Cerebellar nuclear complex (tissue), 1 donor: ENCODE measurements at places on chromosomes 1 and 21.

GRCh38 chr1:110436635-110437034, 14.3 kb upstream of the PROK1 start:
- no peak for DNase-seq

DNA sequence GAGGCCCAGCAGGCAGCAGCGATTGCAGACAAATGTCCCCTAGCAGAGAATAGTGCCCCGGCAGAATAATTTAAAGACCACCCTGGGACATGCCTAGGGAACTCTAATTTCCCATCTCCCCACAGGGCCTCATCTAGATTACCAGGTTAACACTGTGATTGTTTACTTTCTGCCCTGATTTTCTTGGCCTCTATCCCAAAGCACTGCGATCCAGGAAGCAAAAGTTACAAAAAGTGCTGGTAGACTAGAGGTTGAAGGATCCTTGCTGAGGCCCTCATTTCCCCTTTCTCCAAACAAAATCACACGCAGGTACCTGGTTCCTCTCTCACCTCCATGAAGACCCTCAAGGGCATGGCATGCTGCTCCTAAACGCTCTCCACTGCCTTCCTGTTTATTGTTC, 229.7 kb downstream of the C1orf94 start:
- no peak for DNase-seq

- no peak for DNase-seq
Measured at GRCh38 chr1:56206391-56206790, 373.0 kb downstream of the PLPP3 start.

GRCh38 chr1:156500793-156501506, 375 bp upstream of the MEF2D start:
- DNase-seq = peak; percentile 70

DNA sequence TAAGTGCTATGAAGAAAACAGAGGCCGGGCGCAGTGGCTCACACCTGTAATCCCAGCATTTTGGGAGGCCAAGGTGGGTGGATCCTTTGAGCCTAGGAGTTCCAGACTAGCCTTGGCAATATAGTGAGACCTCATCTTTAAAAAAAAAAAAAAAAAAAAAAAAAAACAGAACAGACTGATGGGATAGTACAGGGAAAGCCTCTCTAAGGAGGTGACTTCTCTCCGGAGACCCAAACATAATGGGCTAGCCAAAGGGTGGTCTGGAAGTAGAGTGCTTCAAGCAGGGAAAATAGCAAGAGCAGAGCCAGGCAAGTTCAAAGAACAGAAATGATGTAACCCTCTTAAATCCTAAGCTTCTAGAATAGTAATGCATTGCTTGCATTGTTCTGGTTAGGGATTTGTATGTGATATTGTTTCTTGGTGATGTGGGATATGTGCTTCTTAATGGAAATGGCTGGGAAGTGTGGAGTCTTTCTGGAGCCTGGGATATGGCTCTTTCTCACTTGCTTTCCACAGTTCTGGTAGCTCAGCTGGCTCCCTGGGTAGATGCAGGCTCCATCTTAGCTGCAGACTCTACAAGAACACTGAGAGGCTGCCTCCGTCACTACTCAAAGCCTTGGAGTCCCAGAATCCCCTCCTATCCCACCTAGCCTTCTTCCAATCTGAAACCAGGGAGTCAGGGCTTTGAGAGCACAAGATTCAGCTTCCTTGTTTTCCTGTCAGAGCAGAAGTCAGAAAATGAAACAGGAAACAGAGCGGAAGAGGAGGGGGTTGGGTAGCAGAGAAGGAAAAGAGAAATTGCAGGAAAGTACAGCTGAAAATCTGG, 1.9 kb upstream of the PIGV start:
- DNase-seq = no peak

DNA sequence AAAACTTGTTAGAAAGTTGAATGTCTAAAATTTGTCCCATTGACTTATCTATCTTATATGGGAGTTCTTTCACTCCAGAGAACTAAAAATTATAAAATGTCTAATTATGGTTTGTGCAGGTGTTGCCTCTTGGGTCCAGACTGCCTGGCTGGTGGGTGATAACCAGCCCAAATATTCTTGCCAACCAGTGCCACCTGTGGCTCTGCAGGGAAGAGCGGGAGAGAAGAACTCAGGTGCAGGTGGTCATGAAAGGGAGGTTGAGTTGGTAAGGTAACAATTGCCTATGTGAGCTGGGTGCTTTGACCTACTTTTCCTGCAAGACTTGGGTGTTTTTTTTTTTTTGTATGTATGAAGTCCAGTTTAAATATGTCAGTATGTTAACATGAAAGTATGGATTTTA, 10.2 kb downstream of the RPS6KC1 start:
- no peak for DNase-seq

DNA sequence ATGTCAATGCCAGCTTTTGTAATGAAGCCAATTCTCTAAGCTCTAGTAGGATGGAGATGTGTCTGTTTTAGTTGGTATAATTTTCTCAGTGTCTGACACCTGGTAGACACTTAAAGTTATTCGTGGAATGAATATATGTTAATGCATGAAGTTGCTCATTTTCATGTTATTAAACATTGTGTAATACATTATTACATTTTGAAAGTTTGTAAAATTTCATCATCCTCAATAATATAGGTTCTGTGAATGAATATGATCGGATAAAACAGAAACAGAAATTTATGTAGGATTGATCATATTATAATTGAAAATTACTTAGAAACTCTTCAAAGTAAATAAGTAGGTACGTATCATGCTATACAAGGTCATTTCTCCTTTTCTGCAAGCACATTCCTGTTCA, 625.3 kb downstream of the PLA2G4A start:
- DNase-seq = no peak

DNA sequence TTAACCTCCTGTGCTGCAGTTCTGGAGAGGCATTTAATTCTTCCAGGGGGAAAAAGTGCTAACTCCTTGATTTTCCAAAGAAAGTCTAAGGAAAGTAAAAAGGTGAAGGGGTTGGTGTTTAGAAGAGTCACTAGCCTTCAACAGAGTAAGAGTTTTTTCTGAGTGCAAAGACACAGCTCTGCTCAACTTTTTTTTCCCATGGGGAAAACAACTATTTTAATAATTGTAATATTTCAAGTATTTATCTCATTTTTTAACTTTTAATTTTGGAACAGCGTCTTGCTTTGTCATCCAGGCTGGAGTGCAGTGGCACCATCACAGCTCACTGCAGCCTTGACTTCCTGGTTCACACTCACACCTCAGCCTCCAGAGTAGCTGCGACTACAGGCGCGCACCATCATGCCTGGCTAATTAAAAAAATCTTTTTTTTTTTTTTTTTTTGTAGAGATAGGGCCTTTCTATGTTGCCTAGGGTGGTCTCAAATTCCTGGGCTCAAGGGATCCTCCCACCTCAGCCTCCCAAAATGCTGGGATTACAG, 202.6 kb downstream of the APP start:
- DNase-seq = no peak

GRCh38 chr1:37828410-37829074, 20.5 kb upstream of the YRDC start:
- DNase-seq = no peak

- no peak for DNase-seq
Measured at GRCh38 chr1:239886266-239886665, 205.4 kb upstream of the FMN2 start.

DNA sequence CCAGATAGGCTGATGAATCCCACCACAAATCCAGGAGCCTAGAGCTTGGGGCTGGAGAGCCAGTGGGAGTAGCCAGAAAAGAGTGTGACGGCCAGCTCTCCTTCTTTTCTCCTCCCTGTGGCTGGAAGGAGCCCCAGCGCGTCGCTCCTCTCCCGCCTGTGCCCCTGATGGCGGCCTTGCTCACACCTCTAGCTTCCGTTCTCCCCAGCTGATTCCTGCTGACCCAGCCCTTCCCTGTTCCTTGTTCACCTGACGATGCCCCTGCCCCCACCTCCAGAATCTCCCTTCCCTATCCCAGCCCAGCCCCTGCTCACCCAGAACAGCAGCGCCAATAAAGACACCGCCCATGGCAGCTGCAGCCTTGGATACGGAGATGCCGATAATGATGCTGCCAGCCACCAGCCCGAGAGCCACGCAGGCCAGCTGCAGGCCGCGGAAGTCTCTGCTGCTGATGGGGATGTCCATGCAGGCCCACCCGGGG, 656 bp downstream of the KNCN start:
- no peak for DNase-seq

DNA sequence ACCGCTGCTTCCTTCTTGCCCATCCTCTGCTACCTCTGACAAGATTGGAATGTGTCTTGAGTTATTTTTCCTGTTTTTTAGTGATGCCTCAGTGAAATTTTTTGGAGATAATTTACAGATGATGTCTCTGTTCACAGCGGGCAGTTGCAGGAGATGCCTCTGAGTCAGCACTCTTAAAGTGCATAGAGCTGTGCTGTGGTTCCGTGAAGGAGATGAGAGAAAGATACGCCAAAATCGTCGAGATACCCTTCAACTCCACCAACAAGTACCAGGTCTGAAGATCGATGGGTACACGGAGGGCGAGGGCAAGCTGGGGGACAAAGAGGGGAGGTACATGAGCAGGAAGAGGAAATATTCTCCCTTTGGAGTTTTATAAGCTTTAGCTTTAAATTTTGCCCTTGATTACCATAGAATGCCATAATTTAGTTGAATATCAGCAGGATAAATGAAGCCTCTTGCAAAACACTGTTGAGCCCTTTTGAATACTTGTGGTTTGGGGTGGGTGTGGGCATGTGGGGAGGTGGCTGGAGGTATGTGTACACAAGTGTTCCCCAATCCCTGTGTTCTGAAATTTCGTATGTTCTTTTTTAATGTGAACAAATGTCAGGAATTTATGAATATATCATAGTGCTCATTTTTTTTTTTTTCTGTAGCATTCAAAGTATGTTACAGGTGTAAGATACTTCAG, 19.8 kb downstream of the ATP1A1 start:
- no peak for DNase-seq

GRCh38 chr1:27606708-27607238, 2.8 kb upstream of the AHDC1 start:
- DNase-seq = no peak

DNA sequence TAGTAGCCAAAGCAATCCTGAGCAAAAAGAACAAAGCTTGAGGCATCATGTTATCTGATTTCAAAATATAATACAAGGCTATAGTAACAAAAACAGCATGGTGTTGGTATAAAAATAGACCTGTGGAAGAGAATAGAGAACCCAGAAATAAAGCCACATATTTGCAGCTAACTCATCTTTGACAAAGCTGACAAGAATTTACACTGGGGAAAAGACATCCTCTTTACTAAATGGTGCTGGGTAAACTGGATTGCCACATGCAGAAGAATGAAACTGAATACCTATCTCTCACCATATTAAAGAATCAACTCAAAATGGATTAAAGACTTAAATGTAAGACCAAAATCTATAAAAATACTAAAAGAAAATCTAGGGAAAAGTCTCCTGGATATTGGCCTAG, 59.5 kb upstream of the CD55 start:
- no peak for DNase-seq

DNA sequence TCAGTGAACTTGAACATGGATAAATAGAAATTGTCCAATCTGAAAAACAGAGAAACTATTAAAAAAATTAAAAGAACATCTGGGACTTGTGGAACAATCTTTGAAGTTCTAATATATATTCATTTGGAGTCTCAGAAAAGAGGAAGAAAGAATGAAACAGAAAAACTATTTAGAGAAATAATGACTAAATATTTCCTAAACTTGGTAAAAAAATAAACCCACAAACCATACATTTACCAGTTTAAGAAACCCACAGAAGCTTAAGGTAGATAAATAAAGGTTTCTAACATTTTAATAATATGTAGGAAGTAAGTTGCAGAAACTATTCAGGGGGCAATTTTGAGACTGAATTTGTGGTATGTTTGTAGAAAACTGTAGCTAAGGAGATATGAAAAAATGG, 437.8 kb downstream of the PTBP2 start:
- DNase-seq = no peak

- no peak for DNase-seq
Measured at GRCh38 chr21:16407403-16408240, 677.8 kb downstream of the USP25 start.

DNA sequence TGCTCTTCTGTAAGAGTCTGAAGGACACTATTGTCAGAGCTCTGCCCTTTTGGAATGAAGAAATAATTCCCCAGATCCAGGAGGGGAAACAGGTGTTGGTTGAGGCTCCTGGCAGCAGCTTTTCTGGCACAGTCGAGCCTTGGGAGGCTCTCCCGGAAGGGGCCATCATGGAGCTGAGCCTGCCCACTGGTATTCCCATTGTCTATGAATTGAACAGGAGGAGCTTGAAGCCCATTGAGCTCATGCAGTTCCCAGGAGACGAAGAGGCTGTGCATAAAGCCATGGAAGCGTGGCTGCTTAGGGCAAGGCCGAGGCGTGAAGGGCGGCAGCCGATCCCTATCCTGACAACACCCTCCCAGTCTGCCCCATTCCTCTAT, 26.6 kb downstream of the UBE4B start:
- peak; percentile 28 for DNase-seq

DNA sequence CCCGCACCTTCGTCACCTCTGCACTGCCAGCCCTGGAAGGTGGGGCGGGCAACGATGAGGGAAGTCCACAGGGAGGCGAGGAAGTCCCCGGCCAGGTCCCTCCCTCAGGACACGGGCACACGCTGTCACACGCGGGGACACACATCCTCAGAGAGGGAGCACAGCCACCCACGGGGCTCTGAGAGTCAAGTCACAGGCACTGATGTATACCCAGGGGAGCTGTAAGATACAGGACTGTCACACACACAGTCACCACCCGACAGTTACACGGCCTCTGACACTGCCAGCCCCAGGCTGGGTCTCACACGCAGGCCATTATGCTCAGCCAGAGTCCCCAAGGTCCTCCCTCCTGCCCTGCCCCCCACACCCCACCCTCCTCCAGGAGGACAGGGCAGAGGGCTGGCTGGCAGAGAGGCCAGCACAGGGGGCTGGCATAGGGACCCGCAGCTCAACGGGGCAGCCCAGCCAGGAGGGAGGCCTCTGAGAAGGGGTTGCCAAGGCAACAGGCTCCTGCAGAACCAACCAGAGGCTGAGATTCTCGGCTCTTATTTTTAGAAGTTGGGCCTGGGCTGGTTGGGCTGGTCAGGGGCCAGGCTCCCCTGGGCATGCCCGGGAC, 17.7 kb upstream of the ADGRB2 start:
- DNase-seq = no peak

- no peak for DNase-seq
Measured at GRCh38 chr1:152440635-152441471, 26.8 kb upstream of the CRNN start.

DNA sequence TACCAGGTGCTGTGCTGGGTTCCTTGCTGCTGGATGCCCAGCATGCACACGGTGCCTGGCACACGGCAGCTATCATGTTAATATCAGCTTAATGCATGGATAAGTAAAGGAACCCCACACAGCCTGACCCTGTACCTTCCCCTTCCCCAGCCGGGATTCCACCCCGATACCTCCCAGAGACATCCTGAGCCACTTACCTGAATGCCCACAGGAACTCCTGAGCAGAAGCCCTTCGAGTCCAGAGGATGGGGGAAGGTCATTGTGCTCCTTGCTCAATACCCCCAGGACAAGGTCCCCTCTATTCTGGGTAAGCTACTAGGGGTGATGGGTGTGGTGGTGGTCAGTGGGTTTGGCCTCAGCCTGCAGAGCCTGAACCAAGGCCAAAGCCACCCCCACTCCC, 1.4 kb downstream of the FAM131C start:
- DNase-seq = no peak
